ENCODE measurements at places on chromosomes 12 and 14.

DNA sequence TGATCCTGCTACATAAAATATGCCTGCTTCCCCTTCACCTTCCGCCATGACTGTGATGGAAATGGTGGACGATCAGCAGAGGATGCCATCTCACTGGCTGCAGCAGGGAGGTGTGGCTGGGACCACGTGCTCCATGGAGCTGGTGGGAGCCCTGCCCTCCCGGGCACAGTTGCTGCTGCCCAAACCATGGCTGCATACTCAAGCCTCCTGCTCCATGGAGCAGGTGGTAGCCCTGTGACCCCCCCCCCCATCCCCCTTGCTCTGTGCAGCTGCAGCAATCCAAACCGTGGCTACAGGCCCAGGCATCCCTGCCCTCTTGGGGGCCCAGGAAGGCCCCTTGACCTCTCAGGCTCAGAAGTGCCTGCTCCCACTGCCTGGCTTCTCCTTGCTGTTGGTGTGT, 597.5 kb upstream of the LMO3 start:
- no peak for DNase-seq

- no peak for DNase-seq
These were observed 23.0 kb upstream of the ATP2B1 start for GRCh38 chr12:89731614-89732013.

- no peak for DNase-seq
These were observed 378.0 kb upstream of the DDHD1 start for GRCh38 chr14:53531156-53531555.

DNA sequence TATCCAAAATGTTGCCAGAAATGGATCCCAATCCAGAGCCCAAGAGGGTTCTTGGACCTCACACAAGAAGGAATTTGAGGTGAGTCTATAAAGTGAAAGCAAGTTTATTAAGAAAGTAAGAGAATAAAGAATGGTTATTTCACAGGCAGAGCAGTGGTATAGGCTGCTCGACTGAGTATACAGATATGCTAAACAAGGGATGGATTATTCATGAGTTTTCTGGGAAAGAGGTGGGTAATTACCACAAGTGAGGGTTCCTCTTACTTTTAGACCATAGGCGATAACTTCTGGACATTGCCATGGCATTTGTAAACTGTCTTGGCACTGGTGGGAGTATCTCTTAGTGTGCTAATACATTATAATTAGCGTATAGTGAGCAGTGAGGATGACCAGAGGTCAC, 73.6 kb downstream of the ETNK1 start:
- no peak for DNase-seq

GRCh38 chr12:26621932-26622331, 211.1 kb downstream of the ITPR2 start:
- DNase-seq, result no peak

DNA sequence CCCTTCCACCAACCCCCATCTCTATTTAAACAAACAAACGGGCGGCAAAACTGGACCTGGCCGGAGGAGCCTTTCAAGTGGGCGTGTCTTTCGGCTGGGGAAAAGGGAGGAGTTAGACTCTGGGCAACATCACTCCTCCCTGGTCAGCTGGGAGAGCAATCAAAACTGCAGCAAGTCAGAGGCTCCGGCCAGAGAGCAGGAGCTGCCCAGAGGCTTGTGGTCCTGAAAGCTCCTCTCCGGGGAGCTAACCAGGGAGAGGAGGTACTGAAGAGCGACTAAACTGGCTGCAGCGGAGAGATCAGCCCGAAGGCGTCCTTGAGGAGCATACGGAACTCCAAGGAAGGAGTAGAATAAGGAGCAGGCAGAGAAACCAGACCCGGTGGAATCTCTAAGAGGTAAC, at the start of gene NEUROD4:
Gene NEUROD4, plus strand, starts transcription at position 191 of the 400 bp plus-strand sequence. CDS start 6,466 bp downstream, outside the sequence.
- no peak for DNase-seq
